CMK (cell line): ENCODE measurements at places on chromosomes 7 and 10.

DNA sequence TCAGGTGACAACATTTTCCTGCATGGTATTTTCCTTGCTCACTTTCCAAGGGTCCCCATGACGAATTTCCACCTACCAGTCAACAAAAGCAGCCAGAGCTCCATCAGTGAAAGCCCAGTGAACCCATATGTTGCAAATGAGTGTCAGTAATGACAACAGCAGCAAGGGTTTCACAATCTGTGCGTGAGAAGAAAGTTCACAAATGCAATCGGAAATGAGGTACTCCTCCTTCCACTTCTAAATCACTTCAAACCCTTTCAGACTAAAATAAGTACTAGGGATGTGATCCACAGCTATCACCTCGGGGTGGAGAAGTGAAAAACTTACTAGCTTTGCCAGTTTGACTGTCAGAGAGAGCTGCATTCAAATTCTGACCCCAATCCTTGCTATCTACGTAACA, 55.6 kb upstream of the BET1 start:
- no peak for DNase-seq

GRCh38 chr7:55366461-55367070, 1.4 kb downstream of the LANCL2 start:
- DNase-seq: no peak

GRCh38 chr7:148306759-148307158, 283.8 kb upstream of the C7orf33 start:
- no peak for DNase-seq

DNA sequence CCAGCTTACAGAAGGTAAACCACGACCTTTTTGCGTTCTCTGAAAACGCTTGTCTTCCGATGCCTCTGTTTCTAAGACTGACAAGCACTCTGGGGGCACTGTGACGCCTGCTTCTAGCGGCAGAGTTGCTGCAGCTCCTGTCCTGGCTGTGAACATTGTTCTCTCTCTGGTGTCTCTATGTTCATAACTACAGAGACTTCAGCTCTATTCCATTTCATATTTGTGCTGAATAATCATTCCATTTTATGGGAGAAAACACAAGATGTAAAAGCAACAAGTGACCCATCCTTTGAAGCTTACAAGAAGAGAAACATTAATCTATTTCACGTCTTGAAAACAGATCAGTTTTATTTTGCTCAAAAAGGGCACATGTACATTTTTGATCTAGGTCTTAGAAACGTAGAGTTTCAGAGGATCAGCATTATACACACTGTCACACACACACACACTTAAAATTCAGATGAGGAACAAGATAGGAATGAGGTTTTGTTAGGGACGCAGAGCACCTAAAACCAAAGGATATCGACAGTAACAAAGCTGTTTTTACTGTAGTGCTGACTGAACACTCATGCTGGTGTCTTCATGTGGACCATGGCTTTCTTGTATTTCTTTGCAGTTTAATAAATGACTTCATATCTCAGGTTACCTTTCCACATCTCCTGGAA, 3.0 kb downstream of the IKZF1 start:
- DNase-seq: no peak

- DNase-seq: no peak
Observed at GRCh38 chr7:45400680-45401079, 173.5 kb upstream of the ADCY1 start.

GRCh38 chr10:17431871-17432311, 22.5 kb downstream of the ST8SIA6 start:
- no peak for DNase-seq

DNA sequence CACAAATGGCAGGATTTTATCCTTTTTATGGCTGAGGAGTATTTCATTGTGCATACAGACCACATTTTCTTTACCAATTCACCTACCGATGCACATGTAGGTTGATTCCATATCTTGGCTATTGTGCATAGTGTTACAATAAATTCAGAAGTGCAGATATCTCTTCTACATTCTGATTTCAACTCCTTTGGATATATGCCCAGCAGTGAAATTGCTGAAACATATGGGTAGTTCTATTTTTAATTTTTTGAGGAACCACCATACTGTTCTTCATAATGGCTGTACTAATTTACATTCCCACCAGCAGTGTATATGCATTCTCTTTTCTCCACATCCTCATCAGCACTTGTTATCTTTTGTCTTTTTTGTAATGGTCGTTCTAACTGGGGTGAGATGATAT, 1290.3 kb downstream of the XPNPEP1 start:
- no peak for DNase-seq

DNA sequence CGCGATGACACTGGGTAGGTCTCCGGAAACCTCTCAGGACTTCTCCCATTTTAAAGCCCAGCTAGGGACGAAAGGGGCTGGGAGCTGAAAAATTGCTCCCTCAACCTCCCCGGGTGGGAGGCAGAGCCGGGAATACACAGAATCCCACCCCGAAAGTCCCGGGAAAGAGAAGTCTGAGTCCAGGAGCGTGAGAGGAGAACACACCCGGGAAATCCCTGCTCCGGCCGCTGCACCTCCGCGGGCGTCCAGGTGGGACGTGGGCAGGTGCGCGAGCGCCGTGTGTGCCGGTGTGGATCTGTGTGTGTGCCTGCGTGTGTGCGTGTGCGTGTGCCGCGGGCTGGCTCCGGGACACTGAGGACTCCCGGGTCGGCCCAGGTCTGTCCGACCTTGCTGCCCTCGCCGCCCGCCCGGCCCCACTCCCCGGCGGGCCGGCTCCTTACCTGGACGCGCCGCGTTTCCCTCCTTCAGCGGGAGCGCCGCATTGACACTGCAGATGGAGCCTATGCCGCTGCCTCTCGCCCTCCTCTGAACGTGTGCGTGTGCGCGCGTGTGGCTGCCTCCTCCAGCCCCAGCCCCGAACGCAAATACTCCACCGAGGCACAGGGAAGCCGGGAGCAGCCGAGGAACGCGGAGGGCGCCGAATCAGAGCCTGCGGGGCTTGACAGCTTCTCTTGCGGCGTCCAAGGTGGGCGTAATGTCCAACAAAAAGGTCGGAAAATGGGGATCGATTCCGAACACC, at the start of gene PLXNA4:
TSS of gene PLXNA4 (minus strand) at position 489 of the 739 bp plus-strand sequence. CDS start 67,777 bp downstream, outside the sequence.
- no peak for DNase-seq
